Osteocyte (in vitro differentiated cells): ENCODE measurements at places on chromosomes 2 and 18. TPM values are rescaled to one million over a fixed set of nuclear protein-coding genes. Genes with fewer than 3 reads are reported as not detected.

DNA sequence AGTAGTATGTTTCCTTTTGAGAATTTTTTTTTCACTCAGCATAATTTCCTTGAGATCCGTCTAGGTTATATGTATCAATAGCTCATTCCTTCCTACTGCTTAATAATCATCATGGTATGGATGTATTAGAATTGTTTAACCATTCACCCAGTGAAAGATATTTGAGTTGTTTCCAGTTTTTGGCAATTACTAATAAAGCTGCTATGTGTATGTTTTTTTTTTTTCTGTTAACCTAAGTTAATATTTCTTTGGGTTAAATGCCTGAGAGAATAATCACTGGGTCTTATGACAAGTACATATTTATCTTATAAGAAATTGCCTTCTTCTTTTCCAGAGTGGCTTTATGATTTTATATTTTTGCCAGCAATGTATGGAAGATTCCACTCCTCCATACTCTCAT is 96.4 kb upstream of the ST6GAL2 start:
- no peak for DNase-seq

NDC80 gene
- 7.9 and 9.4 TPM in 2 replicates for total RNA-seq

DNA sequence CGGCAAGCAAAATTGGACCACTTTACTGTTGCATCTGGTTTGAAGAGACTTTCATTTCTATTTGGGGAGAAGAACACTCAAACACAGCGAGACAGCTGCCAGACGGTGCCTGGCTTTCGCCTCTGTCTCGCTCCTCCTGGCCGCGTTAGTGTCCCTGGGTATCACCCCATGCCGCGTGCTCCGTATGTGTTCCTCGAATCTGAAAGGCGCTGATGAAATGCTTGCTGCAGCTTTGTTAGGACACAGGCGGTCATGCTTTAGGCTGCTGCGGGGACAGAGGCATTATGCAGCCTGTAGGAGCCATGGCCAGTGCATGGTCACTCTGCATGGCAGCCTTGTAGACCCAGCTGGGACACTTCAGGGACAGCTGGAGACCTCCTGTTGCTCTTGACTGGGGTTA is 53.9 kb downstream of the LDLRAD4 start:
- peak; percentile 46 for DNase-seq

PLB1 gene
- 0.60 and 0.64 TPM in 2 replicates for total RNA-seq

DNA sequence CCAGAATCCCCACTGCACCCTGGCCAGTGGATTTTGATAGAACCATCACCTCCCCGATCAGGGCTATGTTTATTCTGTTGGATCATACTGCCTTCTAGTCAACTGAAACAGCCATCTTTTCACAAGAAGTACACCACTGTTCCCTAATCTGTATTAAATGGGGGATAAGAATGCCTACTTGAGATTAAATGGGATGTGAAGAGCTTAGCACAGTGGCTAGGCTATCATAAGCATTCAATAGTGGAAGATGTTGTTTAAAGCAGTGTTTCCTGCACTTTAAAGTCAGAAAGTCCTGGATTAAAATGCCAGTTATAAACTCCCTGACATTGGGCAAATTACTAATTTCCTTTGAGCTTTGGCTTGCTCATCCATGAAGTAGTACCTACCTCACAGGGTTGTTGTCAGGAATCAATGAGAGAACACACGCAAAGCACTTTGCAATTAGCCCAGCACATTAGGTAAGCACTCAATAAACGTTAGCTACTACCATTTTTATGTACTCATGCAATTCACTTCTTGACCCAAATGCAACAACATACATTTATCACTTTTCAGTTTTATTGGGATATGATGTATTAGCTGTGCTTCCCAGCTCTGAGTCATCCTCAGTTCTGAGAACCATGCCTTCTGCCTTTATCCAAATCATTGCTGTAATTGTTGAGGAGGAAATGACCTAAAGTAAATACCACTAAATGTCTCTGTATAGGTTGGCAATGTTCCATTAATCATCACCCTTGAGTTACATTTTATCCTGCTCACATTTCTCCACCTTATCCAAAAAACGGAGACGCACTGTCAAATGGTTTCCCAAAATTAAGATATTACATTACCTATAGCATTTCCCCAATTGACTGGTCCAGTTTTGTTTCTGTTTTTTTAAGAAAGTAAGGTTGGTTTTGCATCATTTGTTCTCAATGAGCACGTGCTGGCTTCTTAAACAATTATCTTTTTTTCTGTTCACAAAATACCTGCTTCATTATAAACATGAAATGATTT is 2.1 kb downstream of the TMEM247 start:
- DNase-seq: no peak
